Neural progenitor cell (in vitro differentiated cells): ENCODE measurements at places on chromosomes 13 and 19.

DNA sequence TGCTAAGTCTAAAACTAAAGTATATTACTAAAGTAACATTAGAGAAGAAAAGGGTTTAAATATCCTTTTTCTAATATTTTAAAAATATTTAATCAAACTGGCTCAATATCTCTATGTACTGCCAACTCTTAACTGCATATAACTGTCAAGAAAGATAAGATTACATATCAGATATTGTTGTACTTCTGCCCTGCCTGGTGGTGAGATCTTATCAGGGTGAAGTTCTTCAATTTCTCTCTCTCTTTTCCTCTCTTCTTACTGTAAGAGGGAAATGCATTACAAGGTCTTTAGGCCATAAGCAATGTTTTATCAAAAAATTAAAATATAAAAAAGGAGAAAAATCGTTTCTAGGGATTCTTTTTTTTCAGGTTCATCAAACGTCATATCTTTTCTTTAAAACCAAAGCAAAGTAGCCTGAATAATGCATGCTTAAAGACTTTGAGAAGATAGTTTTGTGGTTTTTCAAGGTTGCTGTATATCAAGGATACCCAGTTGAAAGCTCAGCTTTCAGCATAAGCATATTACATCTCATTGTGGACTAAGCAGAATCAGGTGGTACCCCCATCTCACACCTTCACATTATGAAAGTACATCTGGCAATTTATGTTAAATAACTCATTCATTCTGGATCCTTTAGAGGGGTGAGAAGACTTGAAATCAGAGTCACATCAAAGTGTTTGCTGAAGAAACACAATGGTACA, 1625.7 kb upstream of the SLC10A2 start:
- no peak overlapping the region for H3K4me3 ChIP-seq
- no peak overlapping the region for H3K27ac ChIP-seq
- H3K36me3 ChIP-seq, result no peaks in the 10 kb centered on the region
- H3K4me1 ChIP-seq, result no peaks in the 10 kb centered on the region
- DNase-seq, result no peak

- no peak overlapping the region for H3K4me3 ChIP-seq
- H3K27ac ChIP-seq, result no peak overlapping the region
- no peak for DNase-seq
- no peaks in the 10 kb centered on the region for H3K27me3 ChIP-seq
- H3K36me3 ChIP-seq, result no peaks in the 10 kb centered on the region
These were observed 226.3 kb downstream of the DLEU7 start for GRCh38 chr13:50617134-50617721.

DNA sequence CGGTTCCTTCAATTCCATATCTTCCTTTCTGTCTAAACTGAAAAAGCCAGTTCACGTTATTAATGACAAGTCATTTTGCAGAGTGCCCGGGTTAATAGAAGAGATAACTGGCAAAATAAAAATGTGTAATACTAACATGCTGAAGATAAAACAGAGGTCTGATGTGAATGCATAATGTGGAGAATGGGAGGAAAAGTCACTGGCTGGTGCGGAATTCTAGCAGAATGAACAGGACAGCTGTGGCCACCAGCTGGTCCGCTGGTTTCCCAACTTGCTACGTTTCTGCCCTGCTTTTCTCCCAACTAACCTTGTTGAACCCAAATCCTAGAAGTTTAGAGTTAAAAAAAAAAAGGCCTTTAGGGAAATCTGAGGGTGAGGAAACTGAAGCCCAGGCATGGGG, 42.4 kb downstream of the PCDH8 start:
- H3K36me3 ChIP-seq, result no peaks in the 10 kb centered on the region
- peaks cover 10% of the 10 kb centered on the region for H3K4me1 ChIP-seq
- no peak for DNase-seq
- H3K27me3 ChIP-seq, result no peaks in the 10 kb centered on the region

- peaks cover 31% of the 10 kb centered on the region for H3K27me3 ChIP-seq
- no peak for DNase-seq
- H3K4me1 ChIP-seq, result no peaks in the 10 kb centered on the region
These were observed 4.0 kb upstream of the HCN2 start for GRCh38 chr19:585551-586110.

DNA sequence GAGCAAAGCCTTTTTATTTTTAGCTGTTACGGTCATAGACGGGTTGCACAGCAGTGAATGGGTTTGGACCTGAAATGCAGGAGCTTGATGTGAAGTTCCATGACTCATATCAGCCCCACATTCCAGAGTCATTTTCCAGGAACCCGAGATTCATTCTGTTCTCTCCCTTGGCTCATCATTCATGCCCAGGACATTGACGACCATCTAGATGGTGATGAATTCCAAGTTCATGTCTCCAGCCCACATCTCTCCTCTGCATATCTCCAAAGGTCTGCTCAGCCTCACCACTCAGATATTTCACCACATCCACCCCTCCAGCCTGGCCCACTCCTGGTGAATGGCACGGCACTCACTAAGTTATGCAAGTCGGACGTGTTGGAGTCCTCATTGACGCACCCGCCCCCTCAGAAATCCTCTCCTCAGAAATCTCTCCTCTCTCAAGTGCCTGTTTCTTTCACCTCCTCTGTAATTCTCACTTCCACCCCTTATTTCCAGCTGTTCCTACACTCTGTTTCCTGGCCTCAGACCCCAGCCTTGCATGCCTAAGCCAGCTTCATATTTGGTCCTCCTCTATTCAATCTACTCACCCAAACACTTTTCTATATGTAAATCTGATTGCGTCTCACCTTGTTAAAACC, 83.1 kb downstream of the ALOX5AP start:
- no peaks in the 10 kb centered on the region for H3K27me3 ChIP-seq
- H3K27ac ChIP-seq, result no peak overlapping the region
- no peaks in the 10 kb centered on the region for H3K4me1 ChIP-seq
- H3K4me3 ChIP-seq, result no peak overlapping the region
